Vein endothelial cell (primary cell): ENCODE measurements at places on chromosomes 11 and 22. TPM values are rescaled to one million over a fixed set of nuclear protein-coding genes. Genes with fewer than 3 reads are reported as not detected.

The MYO7A gene
- total RNA-seq = under 0.01 and 0.86 TPM in 2 replicates

The C11orf42 gene
- not detected in 2 replicates for total RNA-seq

The BTG4 gene
- not detected in 2 replicates for total RNA-seq

The CCDC157 gene
- total RNA-seq = 1.8 and 4.2 TPM in 2 replicates

The HBD gene
- not detected in 2 replicates for total RNA-seq

The INSC gene
- not detected in 2 replicates for total RNA-seq

The IGLL1 gene
- not detected in 2 replicates for total RNA-seq

The PHF21B gene
- not detected in 2 replicates for total RNA-seq

The CSRP3 gene
- total RNA-seq = not detected in 2 replicates

The ARHGAP8 gene
- total RNA-seq = 0.33 and 0.38 TPM in 2 replicates

The VPS37C gene
- 18.1 and 20.9 TPM in 2 replicates for total RNA-seq

The KCNA4 gene
- total RNA-seq = not detected in 2 replicates

The APOL3 gene
- 47.7 and 58.8 TPM in 2 replicates for total RNA-seq

The IL18 gene
- 0.19 TPM in 1 of 2 replicates, not detected in the other for total RNA-seq

The HEPN1 gene
- 0.19 and 0.33 TPM in 2 replicates for total RNA-seq

The MYOD1 gene
- not detected in 2 replicates for total RNA-seq

The MCAM gene
- total RNA-seq = 1,416 and 4,821 TPM in 2 replicates

The TOMM22 gene
- total RNA-seq = 82.6 and 106 TPM in 2 replicates

The CASP1 gene
- total RNA-seq = 9.6 and 14.4 TPM in 2 replicates

The SCN2B gene
- total RNA-seq = under 0.01 TPM in 1 of 2 replicates, not detected in the other

The PGA4 gene
- not detected in 2 replicates for total RNA-seq

The LMO2 gene
- 43.8 and 50.6 TPM in 2 replicates for total RNA-seq
